ENCODE measurements at places on chromosomes 6 and 20.

DNA sequence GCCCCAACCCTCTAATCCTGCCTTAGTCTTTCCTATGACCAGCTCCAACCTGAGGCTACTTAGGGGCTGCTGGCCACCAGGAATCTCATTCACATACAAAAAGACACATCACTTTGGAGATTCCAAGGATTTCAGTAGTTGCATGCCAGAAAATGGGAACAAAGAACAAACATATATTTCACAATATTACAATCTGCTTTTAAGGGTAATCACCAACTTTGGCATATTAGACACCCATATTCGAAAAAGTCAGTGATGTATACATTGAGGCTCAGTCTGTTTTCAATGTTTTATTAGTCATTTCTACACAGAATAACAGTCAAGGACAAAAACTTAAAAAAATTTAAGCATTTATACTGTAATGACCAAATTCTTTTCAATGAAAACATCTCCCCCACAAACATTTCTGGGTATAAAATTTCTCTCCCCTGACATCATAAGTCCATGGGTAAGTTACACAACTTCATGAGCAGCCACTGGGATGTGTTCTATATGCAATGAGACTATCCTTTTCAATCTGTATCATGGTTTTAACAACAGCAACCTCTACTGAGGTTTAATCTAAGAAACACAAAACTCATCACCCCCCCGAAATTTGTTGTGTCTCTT lies 103.5 kb downstream of the MAP7 start:
- DNase-seq: no peak

DNA sequence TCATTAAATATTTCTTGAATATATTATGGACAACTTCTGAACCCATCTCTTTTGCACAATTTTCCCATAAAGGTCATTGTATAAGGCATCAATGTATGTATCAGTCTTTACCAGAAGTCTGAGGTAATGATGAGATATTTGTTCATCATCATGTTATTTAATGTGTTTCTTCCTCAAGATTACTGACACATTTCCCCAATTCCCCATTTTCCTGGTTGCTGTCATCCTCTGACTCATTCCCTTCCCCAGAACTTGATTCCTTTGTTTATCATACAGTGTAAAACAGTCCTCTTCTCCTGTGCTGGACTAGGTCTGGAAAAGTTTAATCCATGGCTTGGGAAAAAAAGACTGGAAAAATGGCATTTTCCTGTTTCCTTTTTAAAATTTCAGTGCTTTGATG lies 107.9 kb upstream of the FLRT3 start:
- no peak for DNase-seq

DNA sequence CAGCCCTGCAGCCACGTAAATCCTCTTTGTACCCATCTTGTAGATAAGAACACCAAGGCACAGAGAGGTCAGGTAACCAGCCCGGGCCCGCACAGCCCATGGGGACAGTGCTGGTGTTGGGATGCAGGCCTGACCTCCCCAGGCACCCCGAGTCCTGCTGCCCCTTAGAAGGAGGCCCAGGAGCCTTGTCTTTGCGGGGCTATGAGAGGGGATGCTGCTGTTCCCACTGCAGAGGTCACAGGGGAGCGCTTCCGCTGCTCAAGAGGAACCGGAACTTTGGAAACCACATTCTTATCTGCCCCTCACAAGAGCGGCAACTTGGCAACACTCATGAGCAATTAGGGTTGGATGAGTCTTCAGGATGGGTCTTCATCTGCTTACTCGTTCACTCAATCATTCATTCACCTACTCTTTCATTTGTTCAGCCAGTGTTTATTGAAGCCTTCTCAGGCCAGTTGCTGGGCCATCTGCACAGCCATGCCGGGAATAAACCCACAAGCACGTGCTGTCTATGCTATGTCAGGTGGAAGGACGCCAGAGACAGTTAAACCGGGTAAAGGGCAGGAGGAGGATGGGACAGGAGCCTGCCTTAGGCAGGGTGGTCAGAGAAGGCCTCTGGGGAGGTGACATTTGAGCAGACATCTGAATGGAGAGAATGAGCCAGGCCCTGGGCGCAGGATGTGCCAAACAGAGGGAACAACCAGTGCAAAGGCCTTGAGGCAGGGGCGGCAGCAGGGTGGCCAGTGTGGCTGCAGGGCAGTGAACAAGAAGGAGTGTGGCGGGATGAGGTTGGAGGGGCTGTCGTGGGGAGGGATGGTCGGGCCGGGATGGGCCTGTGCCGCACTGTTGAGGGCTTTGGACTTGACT lies 60.8 kb downstream of the RBM38 start:
- no peak for DNase-seq

- DNase-seq: no peak
Measured at GRCh38 chr20:43360016-43360415, 97.7 kb upstream of the SRSF6 start.

DNA sequence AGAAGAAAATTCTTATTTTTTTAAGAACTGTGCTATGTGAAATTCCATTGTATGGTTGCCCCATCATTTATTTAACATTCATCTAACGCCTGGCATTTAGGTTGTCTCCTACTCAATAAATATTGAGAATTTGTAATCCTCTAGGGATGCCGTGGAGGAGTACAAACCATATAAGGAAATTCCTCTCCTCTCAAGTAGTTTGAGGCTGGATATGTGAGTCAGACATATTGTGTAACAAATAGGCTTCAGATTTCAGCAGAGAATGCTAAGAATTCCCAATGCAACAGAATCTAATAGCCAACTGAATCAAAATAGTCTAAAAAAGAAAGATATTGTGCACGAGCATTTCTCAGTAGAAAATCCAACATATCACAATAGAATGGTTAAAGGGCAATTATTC lies 174.7 kb downstream of the OTOR start:
- no peak for DNase-seq

- DNase-seq: no peak
Measured at GRCh38 chr6:14642842-14643241, 525.3 kb downstream of the CD83 start.

DNA sequence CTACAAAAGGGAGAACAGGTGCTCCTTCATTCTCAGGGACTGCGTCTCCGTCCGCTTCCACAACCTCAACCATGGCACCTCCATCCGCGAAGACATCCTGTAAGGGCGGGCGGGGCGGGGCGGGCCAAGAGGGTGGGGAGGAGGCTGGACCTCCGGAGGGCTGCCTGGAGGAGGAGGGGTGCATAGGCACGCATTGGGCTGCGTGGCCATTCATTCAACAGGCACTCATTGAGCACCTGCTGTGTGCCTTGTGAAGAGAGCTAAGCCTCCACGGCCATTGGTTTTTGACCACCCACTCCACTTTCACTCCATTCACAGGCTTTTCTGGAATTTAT lies 435 bp downstream of the ZSWIM3 start:
- no peak for DNase-seq

- DNase-seq: no peak
Measured at GRCh38 chr6:70537266-70537665, 29.5 kb upstream of the SDHAF4 start.

GRCh38 chr20:1587781-1588532 lies 30.5 kb upstream of the SIRPD start:
- DNase-seq: no peak

GRCh38 chr20:33640287-33640686 lies 21.8 kb upstream of the C20orf144 start:
- no peak for DNase-seq

DNA sequence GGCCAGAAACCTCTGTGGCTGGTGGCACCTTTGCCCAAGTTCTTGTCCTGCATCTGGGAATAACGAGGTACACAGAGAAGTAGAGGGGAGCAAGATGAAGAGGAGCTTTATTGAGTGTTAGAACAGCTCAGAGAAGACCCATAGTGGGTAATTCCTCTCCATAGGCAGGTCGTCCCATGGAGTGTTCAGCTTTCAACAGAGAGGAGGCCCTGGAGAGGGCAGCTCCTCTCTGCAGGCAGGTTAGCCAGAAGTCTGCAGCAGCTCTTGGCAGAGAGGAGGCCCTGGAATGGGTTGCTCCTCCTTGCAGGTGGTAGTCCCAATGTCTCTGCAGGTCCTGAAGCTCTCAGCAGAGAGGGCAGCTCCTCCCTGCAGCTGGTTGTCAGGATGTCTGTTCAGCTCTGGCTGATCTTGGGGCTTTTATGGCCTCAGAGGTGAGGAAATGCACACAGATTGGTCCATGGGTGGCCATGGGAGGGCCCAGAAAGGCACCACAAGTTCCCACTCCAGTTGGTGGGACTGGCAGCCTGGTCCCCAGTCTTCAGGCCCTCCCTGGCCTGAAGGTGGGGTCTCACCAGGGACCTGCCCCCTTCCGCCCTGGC lies 89.0 kb downstream of the IPCEF1 start:
- DNase-seq: no peak

DNA sequence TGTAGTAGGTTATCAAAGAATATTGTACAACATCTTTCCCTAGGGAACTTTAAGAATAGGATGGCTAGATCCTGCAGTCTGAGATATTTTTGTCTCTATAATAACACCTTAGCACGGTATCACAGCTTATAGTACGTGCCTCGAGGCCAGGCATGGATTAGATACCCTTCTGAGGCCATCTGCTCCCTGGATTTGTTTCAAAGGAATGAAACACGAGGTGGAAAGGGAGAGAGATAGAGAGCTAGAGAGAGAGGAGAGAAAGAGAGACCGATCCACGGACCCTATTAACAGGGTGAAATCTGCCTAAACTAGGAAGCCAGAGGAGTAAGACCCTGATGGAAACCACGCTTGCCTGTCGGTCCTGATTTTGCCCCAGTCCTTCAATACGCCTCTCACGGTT lies 92.5 kb downstream of the CD83 start:
- DNase-seq: no peak

DNA sequence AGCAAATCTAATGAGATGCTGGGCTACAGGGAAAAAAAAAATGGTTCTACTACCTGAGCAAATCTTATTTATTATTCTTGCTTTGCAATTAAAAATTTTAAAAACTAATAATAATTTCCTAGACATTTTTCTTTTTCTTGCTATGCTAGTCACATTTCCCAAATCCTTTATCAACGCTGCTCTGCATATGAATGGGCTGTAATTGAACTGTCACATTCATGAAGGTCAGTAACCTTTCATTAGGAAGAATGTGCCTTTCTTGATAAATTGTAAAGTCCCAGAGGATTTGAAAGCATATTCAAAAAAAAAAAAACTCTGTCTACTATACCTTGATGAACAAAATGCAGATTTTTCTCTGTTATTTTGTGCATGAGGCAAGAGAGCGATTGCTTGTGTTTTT lies 538.7 kb upstream of the ID4 start:
- no peak for DNase-seq

DNA sequence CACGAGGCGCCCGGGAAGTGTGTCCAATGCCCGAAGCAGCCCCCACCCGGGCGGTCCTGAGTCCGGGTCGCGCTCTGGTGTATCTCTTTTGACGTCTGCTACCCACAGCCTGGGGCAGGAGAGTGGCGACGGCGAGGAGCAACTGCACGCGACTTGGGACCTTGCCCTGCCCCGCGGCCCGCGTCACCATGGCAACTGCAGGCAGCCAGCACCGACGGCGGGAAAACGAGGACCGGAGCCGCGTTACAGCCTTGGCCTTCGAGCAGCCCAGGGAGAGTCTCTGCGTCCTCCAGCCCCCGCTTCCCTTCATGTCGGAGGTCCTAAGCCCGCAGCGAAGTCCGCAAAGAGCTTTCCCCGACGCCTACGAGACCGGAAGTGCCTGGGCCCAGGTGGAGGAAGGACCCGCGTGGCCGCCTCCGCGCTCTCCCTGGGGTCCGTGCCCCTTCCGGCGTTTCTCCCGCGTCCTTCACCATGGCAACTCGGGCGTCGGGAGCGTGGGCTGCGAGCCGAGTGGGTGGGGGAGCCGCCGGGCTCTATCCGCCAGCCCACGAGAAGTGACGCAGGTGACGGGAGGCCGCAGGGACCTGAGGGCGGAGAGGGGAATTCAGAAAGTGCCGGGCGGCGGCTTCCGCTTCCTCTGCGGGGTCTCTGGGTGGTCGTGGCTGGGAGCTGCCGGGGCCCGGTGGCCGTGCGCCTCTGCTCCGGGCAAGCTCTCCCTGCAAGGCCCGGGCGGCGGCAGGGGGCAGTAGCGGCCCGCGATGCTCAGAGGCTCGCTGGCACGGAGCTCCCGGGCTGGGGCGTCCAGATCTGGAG lies 88.6 kb upstream of the TGM3 start:
- DNase-seq: peak; percentile 27

- no peak for DNase-seq
Measured at GRCh38 chr20:49769048-49769581, 43.5 kb upstream of the SLC9A8 start.

GRCh38 chr6:95784869-95785268 lies 207.5 kb downstream of the MANEA start:
- no peak for DNase-seq

- no peak for DNase-seq
Measured at GRCh38 chr6:105810105-105810921, 275.8 kb upstream of the PRDM1 start.

DNA sequence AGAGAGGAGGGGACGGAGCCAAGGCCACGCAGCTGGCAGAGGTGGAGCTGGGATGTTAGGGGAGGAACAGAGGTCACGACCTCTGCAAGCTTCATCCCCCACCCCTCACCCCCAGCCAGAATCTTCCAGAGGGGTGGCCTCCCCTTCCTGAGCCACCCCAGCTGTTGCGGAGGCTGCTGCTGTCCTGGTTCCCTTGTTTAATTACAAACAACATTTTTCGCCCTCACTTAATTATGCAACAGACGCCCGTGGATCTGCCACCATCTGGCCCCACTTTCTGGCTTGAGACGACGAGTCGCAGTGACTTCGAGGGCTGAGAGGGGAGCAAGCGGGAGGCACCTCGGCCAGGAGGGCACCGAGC lies 153.7 kb upstream of the PTPN1 start:
- DNase-seq: no peak

- DNase-seq: no peak
Measured at GRCh38 chr20:50227506-50227905, 36.9 kb downstream of the CEBPB start.

DNA sequence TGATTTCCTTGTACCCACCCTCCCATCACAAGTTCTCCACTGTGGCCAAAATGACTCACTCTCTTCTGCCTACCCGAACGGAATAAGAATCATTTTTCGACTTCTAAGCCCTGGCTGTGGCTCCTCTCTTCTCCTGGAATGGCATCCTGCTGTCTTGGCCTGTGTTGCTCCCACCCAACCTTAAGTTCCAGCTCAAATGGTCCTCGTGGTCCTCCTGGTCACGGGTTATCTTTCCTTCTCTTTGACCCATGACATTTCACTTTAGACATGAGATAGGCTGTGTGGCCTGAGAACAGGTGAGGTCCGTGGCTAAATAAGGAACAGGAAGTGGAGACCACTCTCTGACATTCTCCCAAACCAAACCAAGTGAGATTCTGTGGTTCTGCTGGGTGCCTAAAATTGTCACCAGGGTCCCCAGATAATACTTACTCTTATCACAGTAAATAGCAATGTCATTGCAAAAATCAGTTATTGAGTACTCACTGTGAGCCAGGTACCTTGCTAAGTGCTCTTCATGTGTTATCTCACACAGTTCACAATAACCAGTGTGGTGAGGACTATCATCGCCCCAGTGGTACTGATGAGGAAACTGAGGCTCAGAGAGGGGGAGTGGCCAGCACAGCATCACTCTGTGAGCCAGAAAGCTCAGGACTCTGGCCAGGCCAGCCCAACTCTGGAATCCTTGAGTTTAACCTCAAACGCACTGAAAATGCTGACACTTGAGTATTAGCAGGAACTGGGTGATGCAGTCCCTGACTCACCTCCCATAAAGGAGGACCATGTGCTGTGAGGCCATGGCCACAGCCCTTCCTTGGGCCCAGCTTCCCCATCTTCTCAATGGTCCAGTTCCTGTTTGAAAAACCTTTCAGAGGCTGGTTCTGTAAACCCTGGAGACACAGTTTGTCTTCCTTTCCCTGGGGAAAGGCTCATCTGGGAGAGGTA lies 74.8 kb upstream of the SIRPA start:
- no peak for DNase-seq
